ENCODE measurements at places on chromosomes 2 and 18.

- no peak for DNase-seq
Measured at GRCh38 chr2:176175709-176176607, 12.5 kb upstream of the HOXD1 start.

- DNase-seq = no peak
Measured at GRCh38 chr2:113831161-113831560, 58.7 kb upstream of the ACTR3 start.

- DNase-seq = no peak
Measured at GRCh38 chr2:67465623-67466022, 68.5 kb downstream of the ETAA1 start.

DNA sequence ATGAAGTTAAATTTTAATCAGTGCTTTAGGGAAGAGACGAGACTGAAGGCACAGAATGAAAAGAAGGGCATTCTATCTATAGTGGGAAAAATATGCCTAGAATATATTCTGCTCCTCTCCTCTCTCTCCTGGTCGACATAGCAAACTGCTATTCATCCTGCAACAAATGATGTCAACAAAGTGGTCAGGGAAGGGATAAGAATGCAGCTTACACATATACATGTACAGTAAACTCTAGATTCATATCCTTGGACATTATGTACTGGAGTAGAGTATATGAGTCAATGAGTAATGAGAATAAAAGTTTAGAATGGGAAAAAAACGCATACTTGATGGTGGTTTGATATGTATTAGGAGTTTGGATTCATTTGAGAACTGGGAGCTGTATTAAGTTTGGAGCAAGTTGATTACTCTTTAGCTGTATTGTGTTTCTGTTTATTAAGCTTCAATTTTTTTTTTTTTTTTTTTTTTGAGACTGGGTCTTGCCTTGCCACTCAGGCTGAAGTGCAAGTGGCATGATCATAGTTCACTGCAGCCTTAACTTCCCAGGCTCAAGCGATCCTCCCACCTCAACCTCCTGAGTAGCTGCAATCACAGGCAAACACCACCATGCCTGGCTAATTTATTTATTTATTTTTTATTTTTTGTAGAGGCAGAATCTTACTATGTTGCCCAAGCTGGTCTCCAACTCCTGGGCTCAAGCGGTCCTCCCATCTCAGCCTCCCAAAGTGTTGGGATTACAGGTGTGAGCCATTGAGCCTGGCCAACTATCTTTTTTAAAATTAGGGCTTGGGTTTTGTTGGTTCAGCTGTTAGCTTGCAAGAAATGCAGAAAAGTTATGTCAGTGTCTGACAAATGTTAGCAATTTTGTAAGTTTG, 53.8 kb downstream of the STAT1 start:
- DNase-seq = no peak

- DNase-seq = no peak
Measured at GRCh38 chr2:207041279-207041678, 102.0 kb downstream of the CPO start.

- no peak for DNase-seq
Measured at GRCh38 chr2:143840194-143840593, 679.7 kb downstream of the ZEB2 start.

GRCh38 chr2:131043199-131044074, 49.8 kb downstream of the FAM168B start:
- DNase-seq = no peak

- DNase-seq = no peak
Measured at GRCh38 chr2:79453918-79454317, 58.9 kb upstream of the CTNNA2 start.

DNA sequence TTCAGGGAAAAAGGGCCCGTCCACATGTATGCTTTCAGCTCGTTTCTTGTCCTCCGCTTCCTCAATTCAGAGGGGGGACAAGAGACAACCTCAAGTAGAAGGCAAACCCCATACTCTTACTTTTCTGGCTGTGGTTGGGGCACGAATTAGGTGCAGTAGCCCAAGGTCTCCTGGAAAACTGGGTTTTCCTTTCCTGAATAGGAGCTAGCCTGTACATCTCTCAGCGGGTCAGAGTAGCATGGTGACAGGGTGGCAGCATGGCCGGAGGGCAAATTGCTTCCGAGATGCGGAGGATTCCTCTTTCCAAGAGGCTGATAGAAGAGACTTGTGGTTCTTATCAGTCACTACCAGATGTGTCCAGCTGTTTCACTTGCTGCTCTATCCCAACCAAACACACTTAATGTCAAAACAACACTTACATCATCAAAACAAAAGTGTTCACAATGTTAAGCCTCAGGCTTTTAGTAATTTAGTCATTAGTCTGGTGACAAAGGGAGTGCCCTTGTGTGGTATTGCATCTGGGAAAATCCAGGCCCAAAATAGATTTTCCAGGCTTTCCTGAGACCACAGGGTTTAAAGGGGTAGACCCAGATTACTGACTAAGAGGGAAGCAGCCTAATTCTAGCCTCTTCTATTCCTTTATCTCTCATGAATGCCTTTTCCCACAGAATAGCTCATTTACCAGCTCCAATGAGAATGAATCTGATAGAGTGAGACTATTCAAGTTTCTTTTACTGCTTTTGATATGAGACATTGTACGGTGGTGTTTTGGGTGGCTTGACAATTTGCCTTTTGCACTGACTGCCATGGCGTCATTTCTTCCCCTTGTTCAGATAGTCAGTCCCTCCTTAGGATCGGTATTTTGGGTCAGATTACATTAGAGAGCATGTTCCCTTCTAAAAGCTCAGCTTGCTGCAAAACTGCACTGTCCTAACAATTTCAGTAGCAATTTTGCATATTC, 162.0 kb downstream of the LTBP1 start:
- DNase-seq = no peak
